Endothelial cell (in vitro differentiated cells): ENCODE measurements at places on chromosomes 3 and 15.

- DNase-seq = peak; percentile 31
Measured at GRCh38 chr15:74995779-74996765, 709 bp downstream of the SCAMP5 start.

DNA sequence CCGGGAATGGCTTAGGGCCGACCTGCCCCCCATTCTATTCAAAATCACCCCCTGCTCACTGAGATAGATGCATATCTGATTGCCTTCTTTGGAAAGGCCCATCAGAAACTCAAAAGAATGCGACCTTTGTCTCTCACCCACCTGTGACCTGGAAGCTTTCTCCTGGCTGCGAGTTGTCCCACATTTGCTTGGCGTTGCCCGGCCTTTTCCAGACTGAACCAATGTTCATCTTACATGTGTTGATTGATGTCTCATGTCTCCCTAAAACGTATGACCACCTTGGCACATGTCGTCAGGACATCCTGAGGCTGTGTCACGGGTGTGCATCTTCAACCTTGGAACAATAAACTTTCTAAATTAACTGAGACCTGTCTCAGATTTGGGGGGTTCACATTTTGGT is 3.4 kb upstream of the MUC20 start:
- DNase-seq = no peak

GRCh38 chr3:81916890-81917289 is 155.4 kb upstream of the GBE1 start:
- no peak for DNase-seq

GRCh38 chr3:100798012-100798411 is 88.7 kb downstream of the TFG start:
- DNase-seq = no peak

DNA sequence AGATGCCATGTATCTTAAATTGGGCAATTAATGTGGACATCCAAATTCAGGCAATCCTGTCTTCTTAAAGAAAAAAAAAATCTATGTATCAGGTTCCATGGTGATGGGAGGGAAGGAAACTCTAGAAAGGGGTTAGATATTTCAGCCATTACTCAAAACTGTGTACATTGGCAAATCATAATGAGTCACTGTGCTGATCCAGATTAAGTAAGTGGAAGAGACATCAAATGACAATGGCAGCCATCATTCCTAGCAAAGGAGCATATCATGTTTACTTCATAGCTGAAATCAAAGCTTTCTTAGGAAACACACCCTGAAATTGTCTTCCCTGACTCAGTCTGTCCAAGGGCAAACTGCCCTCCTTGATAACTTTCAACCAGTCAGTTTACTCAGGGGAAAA is 713.3 kb upstream of the GBE1 start:
- no peak for DNase-seq

DNA sequence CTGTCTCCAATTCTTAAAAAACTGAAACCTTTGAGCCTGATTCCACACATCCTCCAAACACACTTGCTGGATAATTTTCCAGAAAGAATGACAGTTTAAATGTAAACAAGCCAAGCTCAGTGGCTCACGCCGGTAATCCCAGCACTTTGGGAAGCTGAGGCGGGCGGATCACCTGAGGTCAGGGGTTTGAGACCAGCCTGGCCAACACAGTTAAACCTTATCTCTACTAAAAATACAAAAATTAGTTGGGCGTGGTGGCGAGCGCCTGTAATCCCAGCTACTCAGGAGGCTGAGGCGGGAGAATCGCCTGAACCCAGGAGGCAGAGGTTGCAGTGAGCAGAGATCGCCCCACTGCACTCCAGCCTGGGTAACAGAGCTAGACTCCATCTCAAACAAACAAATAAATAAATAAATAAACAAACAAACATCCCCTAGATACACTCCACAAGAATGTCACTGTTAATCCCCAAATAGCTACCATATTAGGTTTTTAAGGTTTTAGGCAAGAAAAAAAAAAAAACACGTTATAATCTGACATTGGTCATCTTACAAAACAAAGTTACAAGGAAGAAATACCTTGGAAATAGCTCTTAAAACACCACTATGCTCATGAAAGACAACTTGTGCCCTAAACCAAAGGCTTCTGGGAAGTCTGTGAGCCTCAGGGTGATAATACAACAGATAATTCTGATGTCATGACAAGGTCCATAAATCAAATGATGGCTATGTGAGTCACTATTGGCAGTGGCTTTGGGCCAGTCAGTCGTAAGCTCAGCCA is 13.2 kb downstream of the TNIK start:
- DNase-seq = no peak

GRCh38 chr15:70017801-70018200 is 79.9 kb downstream of the TLE3 start:
- DNase-seq = no peak

DNA sequence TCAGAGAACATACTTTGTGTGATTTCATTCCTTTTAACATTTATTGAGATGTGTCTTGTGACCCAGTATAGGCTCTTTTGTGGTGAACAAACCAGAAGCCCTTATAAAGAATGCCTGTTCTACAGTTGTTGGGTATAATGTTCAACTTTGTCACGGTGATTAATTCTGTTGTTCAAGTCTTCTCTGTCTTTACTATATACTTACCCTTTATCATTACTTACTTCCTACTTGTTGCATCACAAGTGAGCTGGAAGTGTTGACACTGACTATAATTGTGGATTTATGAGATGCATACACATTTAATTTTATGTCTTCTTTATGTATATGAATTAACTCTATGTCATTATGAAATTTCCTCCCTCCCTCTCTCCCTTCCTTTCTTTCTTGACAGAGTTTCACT is 59.7 kb upstream of the TBL1XR1 start:
- DNase-seq = no peak

DNA sequence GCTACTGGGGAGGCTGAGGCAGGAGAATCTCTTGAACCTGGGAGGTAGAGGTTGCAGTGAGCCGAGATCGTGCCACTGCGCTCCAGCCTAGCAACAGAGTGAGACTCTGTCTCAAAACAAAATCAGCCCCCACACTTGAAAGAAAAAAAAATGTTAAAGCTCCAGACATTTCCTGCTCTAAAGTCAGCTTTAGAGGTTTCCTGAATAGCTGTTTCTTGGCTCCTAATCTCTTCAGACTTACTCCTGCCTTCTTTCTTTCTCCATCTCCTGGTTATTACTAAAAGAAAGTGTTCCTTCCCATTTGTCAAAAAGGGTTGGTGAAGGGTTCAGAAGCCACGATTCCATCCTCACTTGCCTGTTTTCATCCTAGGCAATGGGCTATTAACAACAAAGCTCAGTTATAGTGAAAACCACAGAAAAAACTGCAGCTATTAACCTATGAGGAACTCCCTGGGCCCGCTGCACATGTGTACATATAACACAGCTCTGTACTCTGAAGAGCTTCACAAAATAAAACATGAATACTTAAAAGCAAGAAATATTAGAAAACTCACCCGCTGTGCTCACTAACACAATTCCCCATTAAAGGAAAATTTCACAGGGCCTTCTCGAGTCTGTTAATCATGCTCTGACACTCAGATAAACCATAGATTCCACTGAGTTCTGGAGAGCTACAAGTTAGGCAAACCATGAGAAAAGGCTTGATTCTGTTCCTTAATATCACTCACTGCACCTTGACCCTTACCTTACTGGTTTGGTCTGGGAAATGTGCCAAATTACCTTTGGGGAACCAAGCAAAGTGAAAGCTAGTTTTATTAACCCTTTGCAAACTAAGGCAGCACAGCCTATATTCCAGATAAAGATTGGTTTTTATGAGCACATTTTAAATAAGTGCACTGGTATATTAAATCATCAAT is 89.9 kb upstream of the TSPAN3 start:
- DNase-seq = no peak

DNA sequence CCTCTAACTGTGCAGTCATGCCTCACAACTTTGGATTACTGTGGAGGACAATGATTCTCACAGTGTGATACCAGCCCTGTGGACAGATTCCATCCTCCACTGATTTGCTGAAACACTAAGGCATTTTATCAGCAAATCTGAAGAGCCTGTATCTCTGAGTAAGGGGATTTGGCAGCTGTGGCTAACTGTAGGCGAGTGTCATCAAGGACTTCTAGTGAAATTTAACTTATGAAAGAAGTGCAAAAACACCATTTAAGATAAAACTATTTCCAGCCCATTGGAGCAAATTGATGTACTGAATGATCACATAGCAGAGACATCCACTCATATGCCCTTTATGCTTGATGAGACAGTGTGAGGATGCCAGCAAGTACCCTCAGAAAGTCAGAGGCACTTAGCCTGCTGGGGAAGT is 13.9 kb upstream of the TMPRSS7 start:
- no peak for DNase-seq

DNA sequence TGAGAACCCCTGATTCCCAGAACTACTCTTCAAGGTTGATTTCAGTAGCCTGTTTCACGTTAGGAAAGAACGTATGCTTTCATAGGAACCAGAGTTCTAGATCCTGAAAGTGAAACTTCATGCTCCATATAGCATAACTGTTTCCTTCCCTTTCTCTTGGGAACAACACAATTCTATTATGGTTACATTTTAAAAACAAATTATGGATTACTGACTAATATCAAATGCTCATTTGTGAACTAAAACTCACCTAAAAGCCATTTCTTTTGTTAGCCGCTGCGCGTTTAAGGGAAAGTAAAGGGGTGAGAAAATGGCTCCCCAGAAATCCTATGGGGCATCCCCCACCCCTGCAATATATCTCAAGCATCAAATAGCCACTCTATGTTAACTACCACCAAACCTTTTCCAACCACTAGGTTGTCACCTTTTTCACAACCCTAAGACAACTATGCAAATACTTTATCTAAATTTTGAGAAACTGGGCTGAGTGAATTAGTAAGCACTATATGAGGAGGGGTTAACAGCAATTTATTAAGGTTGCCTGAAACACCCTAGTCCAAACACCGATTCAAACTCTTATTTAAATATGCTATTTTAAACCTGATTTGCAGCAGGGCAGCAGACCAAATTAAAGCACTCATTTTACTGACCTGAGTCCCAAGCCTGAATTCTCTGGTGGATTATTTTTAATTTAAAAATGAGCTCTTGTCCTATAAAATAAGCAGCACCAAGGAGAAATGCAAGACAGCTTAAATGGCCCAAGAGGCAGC is 2.4 kb downstream of the SIAH2 start:
- DNase-seq = no peak

GRCh38 chr15:85751291-85752123 is 43.2 kb downstream of the KLHL25 start:
- no peak for DNase-seq

DNA sequence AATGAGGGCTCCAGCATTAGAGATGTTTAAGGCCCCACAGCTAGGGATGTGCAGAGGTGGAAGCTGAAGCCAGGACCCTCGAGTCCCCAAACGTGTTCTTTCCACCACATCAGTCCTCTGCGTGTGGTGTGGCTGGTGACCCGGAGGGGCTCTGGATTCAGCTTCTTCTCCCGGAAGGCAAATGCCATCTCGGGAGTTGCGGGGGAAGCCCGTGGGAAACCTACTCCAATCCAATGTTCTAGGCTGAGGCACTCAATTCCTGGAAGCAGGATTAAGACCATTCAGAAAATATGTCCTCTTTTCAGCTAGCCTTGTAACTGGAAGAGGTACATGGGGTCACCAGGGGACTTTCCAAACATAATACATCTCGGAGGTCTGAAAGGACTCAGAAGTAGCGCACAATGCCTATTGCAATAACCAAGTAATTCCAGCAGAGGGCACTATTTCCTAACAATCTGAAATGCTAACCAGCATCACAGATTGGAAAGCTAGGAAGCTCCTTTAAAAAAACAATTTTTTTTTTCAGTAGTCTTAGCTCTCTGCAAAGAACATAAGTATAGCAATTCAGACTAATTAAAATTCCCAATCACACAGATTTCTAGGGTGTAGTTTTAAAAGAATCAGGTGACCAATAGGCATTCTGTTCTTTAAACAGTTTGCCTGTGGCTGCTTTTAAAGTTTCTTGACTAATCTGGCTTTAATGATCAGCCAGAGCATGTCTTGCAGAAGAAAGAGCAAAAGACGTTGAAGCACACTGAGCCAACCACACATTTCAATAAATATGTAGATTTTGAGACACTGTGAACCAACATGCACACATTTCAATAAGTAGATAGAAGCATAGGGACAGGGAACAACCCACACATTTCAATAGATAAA is 36.1 kb downstream of the BNC1 start:
- peak; percentile 60 for DNase-seq

DNA sequence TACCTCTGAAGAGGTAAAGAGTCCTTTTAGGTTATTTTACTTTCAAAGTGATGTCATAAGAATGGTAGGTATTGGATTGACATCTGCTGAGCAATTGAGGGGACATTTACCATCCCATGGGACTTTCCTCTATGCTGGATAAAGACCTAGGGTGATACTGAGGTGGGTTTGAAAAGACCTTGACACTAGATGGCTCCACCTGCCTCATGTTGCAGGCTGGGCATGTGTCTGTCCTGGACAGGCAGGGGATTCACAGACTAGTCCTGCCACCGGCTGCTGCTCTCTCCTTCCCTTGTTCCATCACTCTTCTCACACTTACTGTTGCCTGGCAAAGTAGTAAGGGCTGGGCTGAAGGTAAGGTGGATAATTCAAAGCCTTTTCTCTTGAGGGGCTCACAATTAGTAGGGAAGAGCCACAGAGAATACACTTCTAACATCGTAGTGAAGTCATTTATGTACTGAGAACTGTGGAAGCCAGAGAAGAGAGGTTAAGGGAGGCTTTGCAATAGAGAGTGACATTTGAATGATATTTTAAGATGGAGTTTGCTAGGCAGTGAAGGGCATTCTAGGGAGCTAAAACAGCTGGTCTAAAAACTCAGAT is 27.7 kb downstream of the TRAK1 start:
- DNase-seq = peak; percentile 40

DNA sequence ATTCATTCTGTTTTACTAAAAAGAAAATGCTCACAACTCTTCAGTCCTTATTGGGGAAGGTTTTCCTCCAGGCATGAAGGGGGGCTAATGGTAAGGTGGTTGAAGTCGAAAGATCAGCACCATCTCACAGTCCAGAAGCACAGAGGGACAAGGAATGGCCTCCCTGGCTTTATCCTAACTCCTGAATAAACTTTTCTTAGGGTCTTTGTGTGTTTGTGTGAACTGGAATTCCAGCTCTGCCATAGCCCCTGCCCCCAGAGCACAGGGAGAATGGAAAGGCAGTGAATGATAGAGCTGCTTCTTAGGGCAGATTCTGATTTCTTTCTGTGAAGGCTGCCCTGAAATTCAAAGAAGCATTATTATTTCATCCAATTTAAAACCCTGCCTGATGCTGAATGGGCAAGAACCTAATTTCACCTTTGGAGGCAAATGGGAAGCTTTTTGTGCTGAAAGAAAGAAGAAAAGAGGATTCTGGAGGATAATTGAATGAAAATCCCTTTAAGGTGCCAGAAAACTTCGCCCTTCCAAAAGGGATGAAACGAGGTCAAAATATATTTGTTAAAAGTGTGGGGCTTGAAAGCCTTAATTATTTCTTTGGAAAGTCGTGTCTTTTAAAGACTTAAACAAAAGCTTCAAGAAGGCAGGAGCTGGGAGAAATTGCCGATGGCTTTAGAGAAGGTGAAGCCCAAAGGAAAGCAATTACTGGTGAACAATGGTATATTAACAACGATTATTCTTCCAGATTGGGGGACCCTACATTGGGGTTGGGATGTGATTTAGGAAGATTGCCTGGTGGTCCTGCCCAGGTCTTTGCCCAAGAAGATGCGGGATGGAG is 259.9 kb upstream of the RGMA start:
- no peak for DNase-seq
